ENCODE measurements at places on chromosomes 16 and 17.

GRCh38 chr17:80984749-80985148, 6.9 kb upstream of the CHMP6 start:
- DNase-seq: peak; percentile 95

GRCh38 chr17:2122641-2123302, 67.9 kb downstream of the HIC1 start:
- no peak for DNase-seq

- peak; percentile 7 for DNase-seq
Measured at GRCh38 chr17:9982159-9982558, 77.1 kb upstream of the RCVRN start.

- DNase-seq: no peak
Measured at GRCh38 chr16:31201582-31202413, 762 bp downstream of the PYCARD start.

GRCh38 chr16:54806378-54806777, 124.3 kb upstream of the IRX5 start:
- no peak for DNase-seq

Measured in ACHN (cell line).